ENCODE measurements at places on chromosomes 7 and 10.
A peak's percentile ranks its signal among the peaks of the same experiment; 100 is the strongest.

- DNase-seq, result no peak
These were observed 48.9 kb downstream of the FHIP2A start for GRCh38 chr10:114870486-114870885.

GRCh38 chr10:93190372-93190771, 116.7 kb downstream of the CYP26A1 start:
- no peak for DNase-seq

DNA sequence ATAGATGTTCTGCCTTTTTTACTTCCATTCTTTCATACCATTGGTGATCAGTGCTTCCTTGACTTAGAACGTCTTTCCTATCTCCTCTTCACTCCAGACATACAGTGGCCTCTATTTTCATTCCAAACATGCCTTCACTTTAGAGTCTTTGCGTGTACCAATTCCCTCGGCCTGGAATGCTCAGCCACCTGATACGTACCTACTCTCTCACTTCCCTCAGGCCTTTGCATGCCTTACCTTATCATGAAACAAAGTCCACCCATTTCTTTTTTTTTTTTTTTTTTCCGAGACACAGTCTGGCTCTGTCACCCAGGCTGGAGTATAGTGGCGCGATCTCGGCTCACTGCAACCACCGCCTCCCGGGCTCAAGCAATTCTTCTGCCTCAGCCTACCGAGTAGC, 2.2 kb upstream of the CCNJ start:
- DNase-seq, result no peak

GRCh38 chr7:100778061-100778621, 44.7 kb downstream of the ZAN start:
- DNase-seq, result no peak

- no peak for DNase-seq
These were observed 1.4 kb downstream of the HOXA5 start for GRCh38 chr7:27141923-27142579.

GRCh38 chr10:71547876-71548846, 151.4 kb downstream of the CDH23 start:
- no peak for DNase-seq

- DNase-seq, result peak; percentile 75
These were observed 208.4 kb downstream of the TPST1 start for GRCh38 chr7:66413379-66414114.

- no peak for DNase-seq
These were observed 91.6 kb downstream of the EGFR start for GRCh38 chr7:55110282-55110992.

- no peak for DNase-seq
These were observed 35.8 kb upstream of the TRIM8 start for GRCh38 chr10:102608487-102608886.

GRCh38 chr10:53406532-53406931, 633.9 kb upstream of the MBL2 start:
- no peak for DNase-seq

DNA sequence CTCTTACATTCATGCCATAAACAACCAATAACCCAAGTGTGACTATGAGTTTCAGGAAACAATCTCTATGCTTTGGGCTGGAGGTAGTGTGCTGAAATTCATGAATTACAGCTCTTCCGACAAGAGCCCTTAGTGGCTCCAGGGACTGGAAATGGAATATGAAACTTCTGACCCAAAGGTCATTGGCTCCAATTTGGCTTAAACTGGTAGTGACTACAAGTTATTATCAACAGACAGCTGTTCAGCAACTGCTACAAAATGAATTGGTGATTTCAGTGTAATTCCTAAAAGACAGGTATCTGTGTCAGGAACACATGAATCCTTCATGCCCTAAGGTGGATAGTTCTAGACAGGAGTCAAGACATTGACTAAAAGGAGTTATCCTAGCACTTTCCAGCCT, 745.4 kb downstream of the PHTF2 start:
- no peak for DNase-seq

GRCh38 chr10:72024596-72024995, 60.4 kb downstream of the CHST3 start:
- DNase-seq, result no peak

DNA sequence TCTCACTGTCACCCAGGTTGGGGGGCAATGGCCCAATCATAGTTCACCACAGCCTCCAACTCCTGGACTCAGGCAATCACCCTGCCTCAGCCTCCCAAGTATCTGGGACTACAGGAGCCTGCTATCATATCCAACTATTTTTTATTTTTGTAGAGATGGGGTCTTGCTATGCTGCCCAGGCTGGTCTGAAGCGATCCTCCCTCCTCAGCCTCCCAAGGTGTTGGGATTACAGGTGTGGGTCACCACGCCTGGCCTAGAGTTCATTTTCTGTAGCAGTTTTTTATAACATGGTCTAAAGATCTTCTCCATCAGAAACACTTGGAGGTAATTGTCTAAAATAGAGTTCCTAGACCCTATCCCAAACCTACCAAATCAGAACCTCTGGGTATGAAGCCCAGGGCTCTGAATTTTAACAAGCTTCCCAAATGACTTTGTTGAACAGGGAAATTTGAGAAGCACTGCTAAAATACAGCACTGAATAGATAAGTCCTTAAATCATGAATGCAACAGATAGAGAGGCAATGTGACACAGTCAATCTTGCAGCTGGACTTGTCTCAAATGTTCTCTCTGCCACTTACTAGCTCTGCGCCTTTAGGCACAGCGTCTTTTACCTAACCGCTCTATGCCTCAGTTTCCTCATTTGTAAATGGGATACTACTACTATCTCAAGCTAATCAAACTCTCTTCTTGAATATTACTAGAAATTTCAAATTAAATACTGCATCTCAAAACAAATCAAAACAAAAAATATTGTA, 63.7 kb downstream of the CYTH3 start:
- DNase-seq, result no peak

DNA sequence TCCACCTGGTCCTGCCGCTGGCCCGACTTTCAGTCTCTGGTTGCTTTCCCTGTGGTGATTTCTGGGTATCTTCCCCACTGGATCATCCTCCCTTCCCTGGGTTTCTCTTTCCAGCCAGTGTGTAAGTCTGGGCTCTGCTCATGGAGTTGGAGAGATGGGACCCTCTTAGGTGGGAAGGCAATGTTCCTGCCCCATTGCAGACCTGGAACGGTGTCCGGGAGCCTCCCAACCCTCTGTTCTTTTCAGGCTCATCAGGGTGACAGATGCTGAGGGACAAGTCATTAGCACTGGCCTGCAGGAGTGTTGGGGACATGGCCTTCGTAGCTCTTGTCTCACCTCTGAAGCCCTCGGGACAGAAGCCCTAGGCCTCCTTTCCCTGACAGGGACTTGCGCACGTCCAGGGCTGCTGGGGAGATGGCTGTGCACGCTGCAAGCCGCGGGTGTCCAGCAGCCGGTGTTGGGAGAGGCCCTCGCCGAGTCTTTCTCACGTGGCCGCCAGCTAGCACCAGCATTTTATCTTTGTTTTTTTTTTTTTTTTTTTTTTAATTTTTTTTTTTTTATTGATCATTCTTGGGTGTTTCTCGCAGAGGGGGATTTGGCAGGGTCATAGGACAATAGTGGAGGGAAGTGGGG, 17.2 kb downstream of the ZNF783 start:
- no peak for DNase-seq

GRCh38 chr10:92052088-92052487, 128.5 kb downstream of the BTAF1 start:
- no peak for DNase-seq

DNA sequence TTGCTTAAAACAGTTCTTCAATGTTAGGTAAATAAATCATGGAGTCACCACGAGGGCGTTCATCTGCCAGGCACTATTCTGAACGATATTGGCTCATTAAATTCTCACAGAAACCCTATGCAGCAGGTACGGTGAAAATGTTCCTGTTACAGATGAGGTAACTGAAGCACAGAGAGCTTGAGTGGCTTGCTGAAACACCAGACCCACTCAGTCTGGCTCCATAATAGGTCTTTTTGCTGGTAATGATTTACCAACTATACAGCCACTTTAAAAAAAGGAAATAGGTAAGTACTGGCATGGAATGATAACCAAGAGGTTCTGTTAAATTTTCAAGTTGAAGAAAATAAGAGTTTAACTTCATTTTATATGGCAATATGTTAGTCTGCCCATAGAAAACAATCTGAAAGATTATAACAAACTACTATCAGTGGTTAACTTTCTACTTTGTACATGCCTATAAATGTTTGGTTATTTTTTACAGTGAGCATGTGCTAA, 1.3 kb upstream of the TM9SF3 start:
- no peak for DNase-seq

DNA sequence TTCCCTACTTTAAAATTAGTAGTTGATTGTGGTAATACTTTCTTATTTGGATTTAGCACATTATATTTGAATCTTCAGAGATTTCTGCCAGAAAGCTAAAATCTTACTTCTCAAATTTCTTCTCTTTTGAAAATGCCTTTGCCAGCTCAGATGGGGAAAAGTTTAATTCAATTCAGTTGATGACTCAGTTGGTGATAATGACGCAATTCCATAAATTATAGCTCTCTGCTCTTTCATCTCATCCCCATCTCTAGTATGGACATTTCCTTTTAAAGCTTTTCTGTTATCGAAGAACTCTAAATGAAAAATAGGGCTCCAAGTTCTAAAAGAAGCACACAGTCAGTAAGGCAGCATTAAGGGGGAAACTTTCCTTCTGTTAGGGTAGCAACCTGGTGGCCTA, 25.5 kb downstream of the RNLS start:
- no peak for DNase-seq

- DNase-seq, result no peak
These were observed 119.9 kb downstream of the ADCYAP1R1 start for GRCh38 chr7:31171984-31172383.

- DNase-seq, result no peak
These were observed 150.2 kb downstream of the GRK5 start for GRCh38 chr10:119357412-119358151.

DNA sequence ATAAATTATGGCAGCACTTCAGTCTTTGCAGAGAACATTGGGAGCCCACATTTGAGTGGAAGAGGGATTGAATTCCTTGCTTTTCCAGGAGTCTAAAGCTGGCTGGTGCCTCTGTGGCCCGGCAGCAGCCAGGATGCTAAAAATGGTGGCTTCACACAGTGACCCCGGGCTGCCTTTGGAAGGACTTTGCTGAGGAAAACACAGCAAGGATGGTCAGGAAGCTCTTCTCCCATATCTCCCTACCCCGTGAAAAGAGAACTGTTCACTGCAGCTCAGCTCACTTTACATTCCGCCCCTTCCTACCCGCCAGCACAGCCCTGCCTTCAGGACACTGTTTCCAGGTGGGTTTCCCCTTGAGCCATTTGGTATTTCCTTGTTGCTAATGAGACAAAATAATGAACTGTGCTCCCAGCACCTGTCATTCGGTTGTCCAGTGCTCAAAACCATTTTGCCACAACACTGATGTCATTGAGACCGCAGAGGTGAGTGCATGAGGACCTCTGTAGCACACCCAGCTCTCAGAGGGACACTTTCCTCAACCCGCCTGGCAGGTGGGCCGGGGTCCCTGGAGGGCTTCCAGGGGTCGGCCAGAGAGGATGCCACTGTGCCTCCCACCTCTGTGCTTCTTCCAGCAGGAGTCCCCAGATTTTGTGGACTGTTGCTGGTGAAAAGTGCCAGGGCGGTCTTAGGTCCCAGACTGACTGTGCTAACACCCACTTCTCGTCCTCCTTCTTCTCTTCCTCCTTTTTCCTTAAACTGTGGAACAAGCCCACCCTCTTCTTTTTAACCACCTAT, 255.7 kb upstream of the PPP2R2D start:
- DNase-seq, result no peak

DNA sequence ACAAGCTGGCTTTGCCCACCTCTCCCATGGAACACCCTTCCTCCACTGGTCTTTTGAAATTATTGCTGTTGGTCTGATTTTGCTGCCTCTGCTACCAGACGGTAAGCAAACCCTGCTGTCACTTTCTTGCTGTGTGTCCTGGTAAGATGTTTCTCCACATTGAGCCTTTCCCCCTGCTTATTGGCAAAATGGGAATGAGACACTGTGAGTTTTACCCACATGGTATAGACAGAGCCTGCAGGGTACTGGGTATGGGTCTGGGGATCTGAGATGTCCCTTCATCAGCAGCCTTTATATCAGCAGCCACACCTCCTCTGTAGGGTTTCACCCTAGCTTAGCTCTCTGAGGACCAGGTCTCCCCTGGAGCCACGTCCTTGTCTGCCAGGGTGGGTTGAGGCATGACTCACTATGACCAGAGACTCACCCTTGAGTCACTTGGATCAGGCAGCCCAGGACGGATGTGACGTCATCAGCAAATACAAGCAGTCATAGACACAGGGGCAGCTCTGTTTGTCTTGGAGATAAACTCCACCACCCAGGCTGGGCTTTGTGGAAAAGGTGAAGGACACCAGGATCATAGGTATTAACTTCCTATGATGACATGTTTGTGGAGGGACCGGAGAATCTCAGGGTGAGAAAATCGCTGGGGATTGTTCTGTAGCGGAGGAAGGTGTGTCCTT, 17.9 kb upstream of the BAIAP2L1 start:
- no peak for DNase-seq

DNA sequence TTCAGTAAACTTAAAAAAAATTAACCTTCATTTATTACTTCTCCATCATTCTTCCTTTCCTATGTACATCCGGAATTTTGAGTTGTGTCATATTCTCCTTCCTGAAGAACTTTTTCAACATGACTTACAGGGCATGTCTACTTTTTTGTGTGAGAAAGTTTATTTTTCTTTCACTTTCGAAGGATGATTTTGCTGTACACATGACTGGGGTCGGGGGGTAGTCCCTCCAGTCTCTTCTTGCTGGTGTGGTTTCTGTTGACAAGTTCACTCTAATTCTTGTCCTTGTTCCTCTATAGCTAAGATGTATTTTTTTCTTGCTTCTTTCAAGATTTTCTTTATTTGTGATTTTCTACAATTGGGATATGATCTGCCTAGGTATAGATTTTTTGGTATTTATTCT, 55.8 kb downstream of the INPP5A start:
- no peak for DNase-seq

DNA sequence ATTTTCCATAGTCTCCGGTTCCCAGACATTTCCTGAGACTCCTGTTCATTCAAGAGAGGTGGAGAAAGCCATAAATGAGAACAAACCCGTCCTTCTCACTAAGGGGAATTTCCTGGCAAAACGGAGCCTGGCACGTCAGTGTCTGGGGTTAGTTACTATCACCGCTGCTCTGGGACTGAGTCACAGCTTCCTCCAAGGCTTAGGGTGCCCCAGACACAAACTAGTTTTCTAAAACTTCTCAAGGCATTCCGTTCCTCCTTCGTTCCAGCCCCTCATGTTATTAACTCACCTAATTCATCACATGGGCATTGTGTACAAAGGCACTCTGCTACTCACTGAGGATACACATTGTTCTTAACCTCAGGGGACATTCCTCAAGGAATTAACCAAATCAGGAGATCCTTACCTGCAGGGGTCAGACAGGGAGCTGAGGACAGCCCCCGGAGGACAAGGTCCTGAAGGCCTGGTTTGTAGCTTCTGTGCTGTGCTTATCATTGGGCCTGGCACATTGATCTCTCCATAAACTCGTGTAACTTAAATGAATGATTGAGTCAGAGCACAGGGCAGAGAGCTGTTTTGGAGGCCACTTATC, 103.0 kb upstream of the KLF6 start:
- DNase-seq, result peak; percentile 40

DNA sequence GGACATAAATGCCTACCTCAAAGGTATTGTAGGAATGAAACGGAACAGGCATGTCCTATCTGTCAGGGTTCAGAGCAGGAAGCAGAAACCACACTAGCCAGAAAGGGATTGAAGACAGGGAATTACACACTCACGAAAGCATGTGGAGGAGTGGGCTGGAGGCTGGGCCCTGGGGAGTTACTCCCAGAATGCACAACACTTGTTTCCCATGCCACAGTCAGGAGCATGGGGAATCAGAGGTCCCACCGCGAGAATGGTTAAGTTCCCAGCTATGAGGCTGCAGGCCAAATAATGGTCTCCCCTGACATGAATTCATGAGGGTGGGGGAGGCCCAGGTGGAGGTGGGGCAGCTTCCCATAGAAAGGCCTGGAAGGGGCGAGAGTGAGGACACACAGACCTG, 212.7 kb downstream of the HERPUD2 start:
- no peak for DNase-seq
